Aorta (tissue), 5 donors: ENCODE measurements at places on chromosomes 1 and 21. TPM values are rescaled to one million over a fixed set of nuclear protein-coding genes. Genes with fewer than 3 reads are reported as not detected.

GRCh38 chr1:19676438-19676922, 11.8 kb downstream of the HTR6 start:
- no peaks in the 10 kb centered on the region for H3K27me3 ChIP-seq
- no peaks in the 10 kb centered on the region for H3K4me1 ChIP-seq
- H3K4me3 ChIP-seq, result no peak overlapping the region

DNA sequence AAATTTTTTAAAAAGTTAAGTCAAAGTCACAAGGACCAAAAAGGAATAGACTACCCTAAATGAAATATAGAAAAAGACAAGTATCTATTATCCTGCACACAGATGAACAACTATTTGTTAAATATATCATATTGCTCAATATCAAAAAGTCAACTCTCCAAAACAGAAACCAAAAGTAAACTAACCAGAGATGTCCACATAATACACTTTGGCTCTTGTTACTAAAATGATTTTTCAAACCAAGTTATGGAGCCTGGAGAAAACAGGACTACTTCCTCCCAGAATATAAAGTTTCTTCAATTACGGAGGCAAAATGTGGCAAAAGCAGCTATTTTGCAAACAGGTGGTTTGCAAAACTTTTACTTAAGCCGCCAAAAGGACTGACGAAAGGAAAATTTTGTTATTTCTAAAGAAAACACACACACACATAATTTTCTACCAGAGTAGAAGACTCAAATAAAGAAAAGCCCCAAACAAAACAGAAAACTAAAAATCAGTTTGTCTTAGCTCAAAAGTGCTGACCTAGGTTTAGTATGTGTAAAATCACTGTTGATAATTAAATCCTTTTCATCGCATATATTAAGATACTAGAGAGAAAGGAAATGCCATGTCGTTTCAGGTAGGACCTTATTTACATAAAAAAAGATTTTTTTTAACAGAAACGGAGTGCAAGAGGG, 1.1 kb downstream of the DPYD start:
- H3K27me3 ChIP-seq, result no peaks in the 10 kb centered on the region
- H3K36me3 ChIP-seq, result no peaks in the 10 kb centered on the region
- DNase-seq, result no peak
- H3K4me3 ChIP-seq, result peak overlapping the region; percentile 27
- H3K4me1 ChIP-seq, result no peaks in the 10 kb centered on the region

SPSB1 gene
- total RNA-seq, result 62.0 TPM

DNA sequence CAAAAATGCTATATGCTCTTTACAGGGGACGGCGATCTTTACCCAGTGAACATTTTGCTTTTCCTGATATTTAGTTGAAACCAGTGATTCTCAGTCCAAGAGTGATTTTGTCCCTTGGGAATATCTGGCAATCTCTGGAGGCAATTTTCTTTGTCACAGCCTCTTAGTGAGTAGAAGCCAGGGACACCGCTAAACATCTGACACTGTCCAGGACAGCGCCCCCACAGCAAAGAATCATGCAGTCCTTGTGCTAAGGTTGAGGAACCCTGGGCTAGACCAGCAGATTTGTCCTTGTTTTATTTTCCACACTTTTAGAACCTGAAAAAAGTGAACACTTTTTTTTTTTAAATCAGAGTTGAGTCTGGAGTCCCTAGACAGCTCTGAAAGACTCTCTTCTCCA, 13.1 kb downstream of the EVA1C start:
- H3K36me3 ChIP-seq, result no peaks in the 10 kb centered on the region
- H3K4me3 ChIP-seq, result no peak overlapping the region
- peak overlapping the region; percentile 73 for H3K27ac ChIP-seq
- no peaks in the 10 kb centered on the region for H3K27me3 ChIP-seq
- peak; percentile 7 for DNase-seq

- no peak overlapping the region for H3K4me3 ChIP-seq
- DNase-seq, result no peak
- H3K27ac ChIP-seq, result peak overlapping the region; percentile 73
- no peaks in the 10 kb centered on the region for H3K27me3 ChIP-seq
- no peaks in the 10 kb centered on the region for H3K36me3 ChIP-seq
Measured at GRCh38 chr1:12435639-12436344, 182.2 kb downstream of the DHRS3 start.

GBP4 gene
- total RNA-seq, result 17.7 TPM

WNT9A gene
- 3.5 TPM for total RNA-seq

DNA sequence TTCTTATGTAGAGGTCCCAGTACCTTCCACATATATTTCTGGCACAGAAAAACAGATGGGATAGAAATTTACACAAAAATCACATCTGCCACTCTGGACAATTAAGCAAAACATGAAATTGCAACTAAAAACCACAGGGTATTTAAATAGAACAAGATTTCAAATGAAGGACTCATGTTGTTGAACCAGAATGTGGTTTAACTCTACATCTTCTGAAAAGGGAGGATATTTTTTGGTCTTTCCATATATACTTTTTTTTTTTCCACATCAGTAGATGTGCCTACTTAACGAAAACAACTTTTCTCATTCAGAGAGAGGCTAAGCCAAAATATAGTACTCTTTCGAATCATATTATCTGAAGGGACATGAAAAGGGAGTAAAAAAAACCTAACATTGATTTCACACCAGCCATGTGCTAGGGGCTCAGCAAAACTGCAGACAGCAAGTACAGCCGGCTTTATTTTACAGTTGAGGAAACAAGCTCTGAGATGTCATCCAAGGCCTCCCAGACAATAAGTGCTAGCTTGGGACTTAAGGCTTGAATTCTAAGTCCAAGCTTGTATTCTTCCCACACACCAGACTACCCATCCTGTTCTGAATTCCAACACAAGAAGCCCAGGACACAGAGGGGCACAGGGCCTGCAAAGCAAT, 208.9 kb downstream of the PBX1 start:
- no peak for DNase-seq
- no peak overlapping the region for H3K4me3 ChIP-seq
- peak overlapping the region; percentile 63 for H3K27ac ChIP-seq

TAS1R1 gene
- total RNA-seq, result not detected

GRCh38 chr1:58975888-58976287, 192.0 kb upstream of the JUN start:
- H3K27ac ChIP-seq, result no peak overlapping the region
- no peak overlapping the region for H3K4me3 ChIP-seq
- no peaks in the 10 kb centered on the region for H3K4me1 ChIP-seq
- H3K27me3 ChIP-seq, result no peaks in the 10 kb centered on the region
- no peaks in the 10 kb centered on the region for H3K36me3 ChIP-seq

DNA sequence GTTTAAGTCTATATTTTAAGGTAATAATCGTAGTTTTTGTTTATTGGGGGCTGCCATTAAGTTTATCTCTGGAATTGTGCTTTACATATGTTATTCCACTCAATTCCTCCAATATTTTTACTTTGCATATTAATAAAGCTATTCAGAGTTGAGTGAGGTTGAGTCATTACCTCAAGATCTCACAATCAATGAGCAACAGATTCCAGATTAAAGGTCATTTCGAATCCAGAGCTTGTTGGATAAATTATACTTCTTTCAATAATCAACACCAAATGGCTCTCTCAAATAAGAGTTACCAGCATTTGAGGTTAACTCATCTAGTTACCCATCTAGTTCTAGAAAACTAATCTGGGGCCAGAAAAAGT, 16.7 kb downstream of the RGS4 start:
- no peak for DNase-seq
- H3K4me3 ChIP-seq, result no peak overlapping the region
- H3K36me3 ChIP-seq, result no peaks in the 10 kb centered on the region
- H3K4me1 ChIP-seq, result peaks cover 9% of the 10 kb centered on the region

DNA sequence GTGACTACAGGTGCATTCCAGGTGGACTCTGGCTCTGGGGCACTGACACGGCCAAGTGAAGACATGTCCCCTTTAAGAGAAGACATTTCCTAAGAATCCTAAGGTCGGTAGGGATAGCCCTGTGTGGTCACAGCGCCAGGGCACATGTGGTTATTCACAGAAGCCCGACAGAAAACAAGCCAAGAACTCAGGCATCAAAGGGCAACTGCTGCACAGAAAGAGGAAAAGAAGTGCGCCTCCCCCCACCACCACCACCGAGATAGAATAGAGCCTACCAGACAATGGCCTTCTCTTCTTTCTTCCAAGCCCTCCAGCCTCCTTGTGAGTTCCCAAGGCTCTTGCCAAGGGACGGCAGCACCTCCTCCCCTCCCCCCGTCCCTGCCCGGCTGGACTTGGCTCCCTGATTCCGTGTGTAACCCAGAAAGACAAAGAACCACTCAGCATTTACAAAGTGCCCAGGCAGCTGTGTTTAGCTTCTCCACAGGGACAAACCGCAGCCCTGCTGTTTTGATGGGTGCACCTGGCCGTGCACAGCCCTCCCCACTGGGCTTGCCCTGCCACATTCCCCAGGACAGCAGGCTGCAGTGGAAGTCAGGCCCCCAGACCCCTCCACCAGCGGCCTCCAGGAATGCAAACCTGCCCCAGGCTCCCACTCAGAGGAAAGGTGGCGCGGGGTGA, 30.2 kb downstream of the TMPRSS2 start:
- no peak overlapping the region for H3K4me3 ChIP-seq
- H3K27me3 ChIP-seq, result no peaks in the 10 kb centered on the region

CCNL2 gene
- 246 TPM for total RNA-seq

URB2 gene
- total RNA-seq, result 6.8 TPM

DARS2 gene
- total RNA-seq, result 8.6 TPM

BARHL2 gene
- not detected for total RNA-seq

OR2L8 gene
- 0.69 TPM for total RNA-seq

DNA sequence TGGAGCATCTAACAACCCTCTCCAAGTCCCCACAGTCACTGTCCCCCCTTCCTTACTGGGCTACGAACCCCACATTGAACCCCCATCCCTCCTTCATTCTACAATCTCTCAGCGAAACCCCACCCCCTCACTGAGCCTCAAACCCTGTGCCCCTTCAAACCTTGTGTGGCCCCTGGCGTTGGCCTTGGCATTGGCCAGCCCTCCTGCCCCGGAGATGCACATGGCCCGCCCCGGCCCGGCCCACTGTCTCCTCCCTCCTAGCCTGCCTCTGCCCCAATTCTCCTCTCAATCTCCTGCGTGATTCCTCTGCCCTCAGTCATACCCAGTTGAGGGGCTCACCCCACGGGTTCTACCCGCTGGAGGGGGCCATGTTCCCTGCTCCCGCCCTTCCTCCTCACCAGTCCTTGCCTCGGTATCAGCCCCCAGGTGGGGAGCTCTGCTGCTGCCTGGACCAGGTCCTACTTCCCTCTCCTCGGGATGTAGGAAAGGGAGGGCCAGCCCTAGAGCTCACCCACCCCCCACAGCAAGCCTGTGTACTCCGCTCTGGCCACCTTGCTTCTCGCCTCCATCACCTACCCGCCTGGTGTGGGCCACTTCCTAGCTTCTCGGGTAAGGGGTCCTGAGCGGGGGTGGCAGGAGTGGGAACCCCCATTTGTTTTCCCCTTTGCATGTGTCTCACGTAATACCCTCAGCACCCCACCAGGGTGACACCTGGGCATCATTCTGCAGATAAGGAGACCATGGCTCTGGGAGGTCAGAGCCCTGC, 6.6 kb downstream of the CLCNKA start:
- no peaks in the 10 kb centered on the region for H3K27me3 ChIP-seq
- no peak overlapping the region for H3K4me3 ChIP-seq
- no peaks in the 10 kb centered on the region for H3K36me3 ChIP-seq
- DNase-seq, result no peak
- H3K4me1 ChIP-seq, result no peaks in the 10 kb centered on the region
- H3K27ac ChIP-seq, result no peak overlapping the region

DNA sequence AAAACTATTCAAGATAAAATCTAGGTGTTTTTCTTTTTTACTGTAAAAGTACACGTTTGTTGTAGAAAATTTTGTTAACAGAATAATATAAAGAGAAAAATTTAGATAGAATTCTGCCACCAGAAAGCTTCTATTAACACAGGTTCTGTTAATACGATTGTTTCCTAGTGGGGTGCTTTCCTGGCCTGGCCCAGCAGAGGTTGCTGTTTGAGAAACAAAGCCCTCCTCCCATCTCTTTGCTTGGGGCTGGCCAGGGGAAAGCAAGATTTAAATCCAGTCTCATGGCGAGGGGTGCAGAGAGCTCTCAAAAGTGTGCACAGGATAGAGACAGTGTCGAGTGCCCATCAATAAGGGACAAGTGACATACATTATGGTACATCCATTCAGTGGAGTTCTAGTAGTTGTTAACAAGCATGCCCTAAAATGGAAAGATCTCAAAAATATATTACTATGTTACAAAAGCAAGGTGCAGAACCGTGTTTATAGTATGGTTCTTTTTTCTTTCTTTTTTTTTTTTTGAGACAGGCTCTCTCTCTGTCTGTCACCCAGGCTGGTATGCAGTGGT, 14.6 kb upstream of the ACBD3 start:
- H3K27me3 ChIP-seq, result no peaks in the 10 kb centered on the region
- H3K4me1 ChIP-seq, result no peaks in the 10 kb centered on the region
- no peak overlapping the region for H3K27ac ChIP-seq
- H3K36me3 ChIP-seq, result no peaks in the 10 kb centered on the region

FCGR3B gene
- total RNA-seq, result 6.3 TPM

SPATA45 gene
- not detected for total RNA-seq

DNA sequence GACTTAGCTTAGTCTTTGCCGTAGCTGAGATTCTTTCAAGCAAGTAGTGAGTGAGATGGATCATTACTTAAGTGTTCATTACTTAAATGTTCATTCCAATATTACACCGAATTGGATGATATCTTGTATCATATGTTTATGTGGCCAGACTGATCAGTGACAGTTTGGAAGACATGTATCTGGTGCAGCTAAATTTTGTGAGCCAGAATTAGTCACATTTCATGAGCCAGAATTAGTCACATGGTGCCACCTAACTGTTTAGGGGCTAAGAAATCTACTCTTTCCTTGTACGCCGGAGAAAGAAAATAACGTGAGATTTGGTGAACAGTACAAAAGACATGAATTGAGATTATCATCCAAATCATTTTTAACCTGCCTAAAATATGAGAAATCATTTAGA, 355.6 kb downstream of the USP25 start:
- H3K27me3 ChIP-seq, result no peaks in the 10 kb centered on the region
- no peak for DNase-seq
- H3K4me1 ChIP-seq, result no peaks in the 10 kb centered on the region
- no peak overlapping the region for H3K4me3 ChIP-seq

GRCh38 chr1:109425391-109426280, 612 bp downstream of the PSMA5 start:
- H3K36me3 ChIP-seq, result no peaks in the 10 kb centered on the region
- peak overlapping the region; percentile 93 for H3K4me3 ChIP-seq
- H3K27me3 ChIP-seq, result no peaks in the 10 kb centered on the region
- no peaks in the 10 kb centered on the region for H3K4me1 ChIP-seq
- no peak for DNase-seq
- H3K27ac ChIP-seq, result peak overlapping the region; percentile 28

GRCh38 chr1:205794011-205794730, 18.8 kb downstream of the SLC41A1 start:
- H3K36me3 ChIP-seq, result peaks cover 19% of the 10 kb centered on the region
- H3K4me3 ChIP-seq, result no peak overlapping the region
- no peak for DNase-seq
- H3K4me1 ChIP-seq, result no peaks in the 10 kb centered on the region
- no peaks in the 10 kb centered on the region for H3K27me3 ChIP-seq

DNA sequence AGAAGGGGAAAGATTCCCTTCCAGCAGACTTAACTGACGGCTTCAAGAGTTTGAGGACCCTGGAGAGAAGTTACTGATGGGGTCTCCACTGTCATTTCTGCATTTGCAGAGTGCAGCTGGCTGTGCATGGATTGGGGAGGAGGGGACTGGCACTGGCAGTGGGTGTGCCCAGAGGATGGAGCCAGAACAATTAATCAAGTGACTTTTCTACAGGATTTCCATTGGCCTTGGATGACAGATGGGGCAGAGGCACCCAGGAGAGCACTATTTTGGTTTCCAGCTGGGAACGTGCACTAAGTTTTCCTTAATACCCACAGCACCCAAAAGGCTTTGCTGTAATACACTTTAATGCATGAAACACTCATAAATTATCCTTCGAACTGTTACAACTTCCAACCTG, 1.3 kb downstream of the NGF start:
- no peaks in the 10 kb centered on the region for H3K36me3 ChIP-seq
- no peak overlapping the region for H3K4me3 ChIP-seq
- peaks cover 14% of the 10 kb centered on the region for H3K4me1 ChIP-seq
- DNase-seq, result no peak
- H3K27me3 ChIP-seq, result no peaks in the 10 kb centered on the region
- no peak overlapping the region for H3K27ac ChIP-seq

HJV gene
- not detected for total RNA-seq
